Endothelial cell of coronary artery (primary cell): ENCODE measurements at places on chromosomes 11 and 22. TPM values are rescaled to one million over a fixed set of nuclear protein-coding genes. Genes with fewer than 3 reads are reported as not detected.

The KRTAP5-7 gene
- not detected in 2 replicates for total RNA-seq

The SAA2 gene
- total RNA-seq, result not detected in 2 replicates

The THRSP gene
- total RNA-seq, result not detected in 2 replicates

The AKIP1 gene
- 24.0 and 27.1 TPM in 2 replicates for total RNA-seq

The SEPTIN3 gene
- total RNA-seq, result 0.09 TPM in 1 of 2 replicates, not detected in the other

The ANO9 gene
- total RNA-seq, result 0.09 TPM in 2 replicates

The ADAMTS15 gene
- under 0.01 and 1.9 TPM in 2 replicates for total RNA-seq

The SLC25A18 gene
- total RNA-seq, result not detected in 2 replicates

The FREY1 gene
- total RNA-seq, result 0.54 and 0.75 TPM in 2 replicates

The SLC15A3 gene
- 2.6 and 8.7 TPM in 2 replicates for total RNA-seq

The HEPHL1 gene
- total RNA-seq, result not detected in 2 replicates

The OR6T1 gene
- total RNA-seq, result not detected in 2 replicates

The OR51E2 gene
- not detected in 2 replicates for total RNA-seq

The MRGPRF gene
- 0.38 TPM in 1 of 2 replicates, not detected in the other for total RNA-seq

The LRRC32 gene
- 20.5 and 78.2 TPM in 2 replicates for total RNA-seq

The INPP5J gene
- total RNA-seq, result 0.27 and 0.47 TPM in 2 replicates

The MAPK8IP2 gene
- total RNA-seq, result 0.09 TPM in 2 replicates

The MRPL40 gene
- 26.2 and 35.4 TPM in 2 replicates for total RNA-seq

The RASL10A gene
- 0.09 and 0.72 TPM in 2 replicates for total RNA-seq

The CCDC87 gene
- 0.18 and 0.28 TPM in 2 replicates for total RNA-seq

The NAALAD2 gene
- total RNA-seq, result under 0.01 and 0.19 TPM in 2 replicates

The TIRAP gene
- 2.1 and 2.2 TPM in 2 replicates for total RNA-seq

The PATZ1 gene
- total RNA-seq, result 15.0 and 17.7 TPM in 2 replicates

The SULT4A1 gene
- total RNA-seq, result 0.09 and 0.63 TPM in 2 replicates

The DCHS1 gene
- total RNA-seq, result 37.9 and 41.8 TPM in 2 replicates

The TSPO gene
- total RNA-seq, result 300 and 316 TPM in 2 replicates

The PDE2A gene
- total RNA-seq, result 10.2 and 23.6 TPM in 2 replicates

The TRIM48 gene
- not detected in 2 replicates for total RNA-seq

The RRAS2 gene
- 77.4 and 112 TPM in 2 replicates for total RNA-seq

The OR51A7 gene
- total RNA-seq, result not detected in 2 replicates

The SLC29A2 gene
- 0.09 and 0.28 TPM in 2 replicates for total RNA-seq

The KDM4D gene
- total RNA-seq, result 0.28 and 0.72 TPM in 2 replicates

The MMP11 gene
- 8.0 and 8.6 TPM in 2 replicates for total RNA-seq

The HOATZ gene
- not detected in 2 replicates for total RNA-seq

The CLMP gene
- 4.1 and 11.6 TPM in 2 replicates for total RNA-seq

The ESAM gene
- 70.7 and 78.8 TPM in 2 replicates for total RNA-seq

The CHADL gene
- total RNA-seq, result 0.28 and 1.1 TPM in 2 replicates

The OR8D4 gene
- under 0.01 TPM in 1 of 2 replicates, not detected in the other for total RNA-seq

The EIF3F gene
- 235 and 288 TPM in 2 replicates for total RNA-seq

The ASPHD2 gene
- 6.9 and 10.2 TPM in 2 replicates for total RNA-seq

The CDC42EP1 gene
- total RNA-seq, result 16.5 and 23.1 TPM in 2 replicates

The IRAG1 gene
- total RNA-seq, result 0.18 and 1.6 TPM in 2 replicates

The BTBD18 gene
- total RNA-seq, result not detected in 2 replicates

The OR52H1 gene
- 0.18 and 0.19 TPM in 2 replicates for total RNA-seq

The RFPL2 gene
- total RNA-seq, result not detected in 2 replicates
